Stimulated activated CD8-positive, alpha-beta memory T cell treated with anti-CD3 and anti-CD28 coated beads, Interleukin-4, amount 100 ng/mL, for 48 hours (primary cell): ENCODE measurements at places on chromosomes 7 and 10.

DNA sequence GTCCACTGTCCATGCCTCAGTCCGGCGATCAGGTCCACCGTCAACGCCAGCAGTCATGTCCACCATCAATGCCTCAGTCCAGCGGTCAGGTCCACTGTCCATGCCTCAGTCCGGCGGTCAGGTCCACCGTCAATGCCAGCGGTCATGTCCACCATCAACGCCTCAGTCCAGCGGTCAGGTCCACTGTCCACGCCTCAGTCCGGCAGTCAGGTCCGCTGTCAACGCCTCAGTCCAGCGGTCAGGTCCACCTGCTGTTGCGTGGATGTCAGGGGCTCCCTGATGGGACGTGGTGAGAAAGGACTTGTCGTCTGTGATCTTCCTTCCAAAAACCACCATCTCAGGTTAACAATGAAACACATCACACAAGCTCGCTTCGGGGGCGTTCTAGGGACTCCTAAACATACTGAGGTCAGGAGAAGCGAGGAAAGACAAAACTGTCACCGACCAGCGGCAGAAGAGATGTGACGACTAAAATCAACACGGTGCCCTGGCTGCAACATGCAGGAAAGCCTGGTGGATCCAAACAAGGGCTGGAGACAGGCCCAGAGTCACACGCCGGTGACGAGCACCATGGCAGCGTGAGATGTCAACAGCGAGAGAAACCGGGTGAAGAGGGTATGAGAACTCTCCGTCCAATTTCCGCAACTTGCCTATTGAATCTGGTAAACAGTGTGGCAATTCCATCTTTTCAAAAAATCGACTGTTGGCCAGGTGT is 264.2 kb downstream of the MAD1L1 start:
- DNase-seq: no peak

GRCh38 chr7:43647673-43648472 is 65.0 kb downstream of the STK17A start:
- peak; percentile 67 for DNase-seq

DNA sequence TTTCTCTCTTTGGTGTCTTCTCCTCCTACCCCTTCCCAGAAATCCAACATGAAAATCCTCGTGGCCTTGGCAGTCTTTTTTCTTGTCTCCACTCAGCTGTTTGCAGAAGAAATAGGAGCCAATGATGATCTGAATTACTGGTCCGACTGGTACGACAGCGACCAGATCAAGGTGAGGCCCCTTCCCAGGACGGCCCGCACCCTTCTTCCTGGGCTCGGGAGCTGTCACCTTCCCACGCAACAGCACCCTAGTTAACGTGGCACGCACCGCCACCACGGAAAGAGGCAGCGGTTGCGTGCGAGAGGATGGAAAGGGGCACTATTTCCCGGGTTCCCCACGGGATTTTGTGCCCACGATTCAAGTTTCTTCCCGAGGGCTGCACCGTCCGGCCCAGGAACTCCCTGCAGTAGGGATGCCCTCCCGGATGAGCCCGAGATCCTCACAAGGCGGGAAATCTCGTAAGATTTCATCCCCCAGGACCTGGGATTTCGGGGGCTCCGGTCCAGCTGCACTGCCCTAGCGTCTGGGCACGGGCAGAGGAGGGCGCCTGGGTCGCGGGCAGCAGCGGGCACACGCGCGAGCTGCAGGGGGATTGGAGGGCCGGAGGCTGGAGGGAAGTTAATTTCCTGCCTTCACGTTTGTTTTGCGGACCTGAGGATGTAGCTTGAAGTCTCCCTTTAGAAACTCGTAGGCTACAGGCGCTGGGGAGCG is 834 bp downstream of the TAC1 start:
- no peak for DNase-seq

GRCh38 chr7:37686556-37687345 is 3.2 kb downstream of the GPR141 start:
- DNase-seq: no peak

DNA sequence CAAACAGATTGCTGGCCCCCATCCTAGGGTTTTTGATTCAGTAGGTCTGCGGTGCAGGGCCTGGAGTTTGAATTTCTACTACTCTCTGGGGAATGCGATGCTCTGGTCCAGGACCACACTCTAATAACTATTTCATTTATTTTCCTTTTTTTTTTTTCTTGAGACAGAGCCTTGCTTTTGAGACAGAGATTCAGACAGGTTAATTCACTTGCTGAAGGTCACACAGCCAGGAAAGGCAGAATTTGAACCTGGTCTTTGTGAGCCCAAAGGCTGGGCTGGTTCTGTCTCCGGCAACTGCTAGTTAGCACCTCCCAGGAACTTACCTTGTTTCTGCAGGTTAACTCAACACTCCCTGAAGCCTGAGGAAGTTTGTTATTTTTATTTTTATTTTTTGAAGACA is 11.5 kb downstream of the SPACDR start:
- DNase-seq: no peak

GRCh38 chr10:105149371-105149891 is 508.3 kb downstream of the SORCS3 start:
- no peak for DNase-seq

- no peak for DNase-seq
These were observed 28.7 kb downstream of the WIPI2 start for GRCh38 chr7:5218564-5219360.

DNA sequence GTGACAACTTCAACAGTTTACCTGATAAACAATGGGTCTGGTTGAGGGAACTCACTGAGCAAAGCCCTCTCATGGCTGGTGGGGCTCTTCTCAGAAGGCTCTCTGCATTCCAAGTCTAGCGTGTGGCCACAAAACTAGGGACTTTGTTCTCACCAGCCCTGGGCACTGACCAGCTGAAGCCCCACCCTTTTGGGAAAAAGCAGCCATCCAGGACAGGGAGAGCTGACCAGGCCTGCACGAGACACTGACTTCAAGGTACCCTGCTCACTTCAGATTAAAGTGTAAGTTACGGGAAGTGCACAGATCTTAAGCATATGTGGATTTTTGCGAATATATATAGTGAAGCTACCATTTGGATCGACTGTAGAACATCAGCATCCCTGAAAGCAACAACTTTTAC is 67.4 kb upstream of the LRRC4 start:
- no peak for DNase-seq

DNA sequence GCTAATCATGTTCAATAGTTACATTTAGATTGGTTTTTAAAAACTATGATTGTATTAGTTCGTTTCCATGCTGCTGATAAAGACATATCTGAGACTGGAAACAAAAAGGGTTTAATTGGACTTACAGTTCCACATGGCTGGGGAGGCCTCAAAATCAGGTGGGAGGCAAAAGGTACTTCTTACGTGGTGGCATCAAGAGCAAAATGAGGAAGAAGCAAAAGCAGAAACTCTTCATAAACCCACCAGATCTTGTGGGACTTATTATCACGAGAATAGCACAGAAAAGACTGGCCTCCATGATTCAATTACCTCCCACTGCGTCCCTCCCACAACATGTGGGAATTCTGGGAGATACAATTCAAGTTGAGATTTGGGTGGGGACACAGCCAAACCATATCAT is 34.1 kb upstream of the CC2D2B start:
- no peak for DNase-seq

DNA sequence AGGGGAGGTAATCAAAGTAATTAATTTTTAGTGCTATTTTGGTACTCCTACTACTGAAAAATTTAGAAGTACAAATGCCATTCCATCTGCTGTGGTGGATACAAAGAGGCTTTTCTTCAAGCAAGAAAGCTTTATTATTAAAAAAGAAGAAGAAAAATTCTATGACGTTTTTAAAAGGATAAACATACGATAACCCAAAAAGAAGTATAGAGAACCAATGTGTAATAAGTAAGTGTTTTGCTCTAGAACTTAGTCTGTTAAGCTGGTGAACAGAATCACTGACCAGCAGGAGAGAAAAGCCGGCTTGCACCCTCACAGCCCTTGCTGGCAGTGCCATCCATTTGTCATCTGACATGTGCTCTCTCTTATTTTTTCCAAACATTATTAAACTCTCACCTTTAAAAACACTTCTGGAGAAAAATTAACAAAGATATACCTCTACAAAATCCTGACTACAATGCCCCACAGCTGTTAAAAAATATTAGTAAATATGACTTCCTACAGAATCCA is 81.5 kb downstream of the SRPK2 start:
- DNase-seq: no peak

GRCh38 chr10:17009212-17009700 is 120.4 kb downstream of the CUBN start:
- DNase-seq: no peak

GRCh38 chr7:132211971-132212370 is 364.3 kb downstream of the PLXNA4 start:
- DNase-seq: no peak

DNA sequence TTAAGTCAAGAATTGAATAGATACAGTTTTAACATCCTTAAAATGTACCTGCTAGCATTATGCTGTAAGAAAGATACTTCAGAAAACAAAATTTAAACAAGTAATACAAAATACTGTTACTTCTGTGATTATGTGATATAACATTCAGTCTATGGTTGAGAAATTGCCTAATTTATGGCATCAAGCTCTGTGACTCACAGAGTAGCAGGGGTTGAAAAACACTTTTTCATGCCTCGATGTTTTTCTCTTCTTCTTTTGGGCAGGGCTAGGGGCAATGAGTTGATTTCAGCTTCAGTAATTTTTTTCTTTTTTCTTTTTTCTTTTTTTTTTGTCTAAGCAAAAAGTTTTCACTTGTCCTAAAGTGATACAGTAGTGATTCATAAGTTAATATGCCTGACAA is 209.2 kb downstream of the MBL2 start:
- no peak for DNase-seq

- DNase-seq: no peak
These were observed 6.3 kb downstream of the HECTD2 start for GRCh38 chr10:91416339-91416855.

DNA sequence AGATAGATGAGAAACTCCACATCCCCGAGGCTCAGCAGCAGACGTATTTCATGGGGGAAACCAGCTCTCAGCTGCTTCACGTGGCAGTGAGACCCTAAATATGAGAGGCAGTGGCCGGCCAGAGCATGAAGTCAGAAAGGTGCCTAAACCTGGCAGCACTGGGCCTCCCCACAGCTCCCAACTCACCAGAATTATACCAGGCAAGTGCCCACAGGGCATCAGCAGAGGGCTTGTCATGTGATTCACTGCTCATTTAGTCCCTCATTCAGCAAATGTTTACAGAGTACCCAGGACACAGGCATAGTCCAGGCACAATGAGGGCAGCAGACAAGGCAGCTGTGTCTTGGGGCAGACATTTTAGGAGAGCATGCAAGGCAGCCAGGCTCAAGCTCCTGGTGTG is 212.6 kb downstream of the PTPRN2 start:
- DNase-seq: no peak

- no peak for DNase-seq
These were observed 258.0 kb upstream of the SP4 start for GRCh38 chr7:21169667-21170580.

DNA sequence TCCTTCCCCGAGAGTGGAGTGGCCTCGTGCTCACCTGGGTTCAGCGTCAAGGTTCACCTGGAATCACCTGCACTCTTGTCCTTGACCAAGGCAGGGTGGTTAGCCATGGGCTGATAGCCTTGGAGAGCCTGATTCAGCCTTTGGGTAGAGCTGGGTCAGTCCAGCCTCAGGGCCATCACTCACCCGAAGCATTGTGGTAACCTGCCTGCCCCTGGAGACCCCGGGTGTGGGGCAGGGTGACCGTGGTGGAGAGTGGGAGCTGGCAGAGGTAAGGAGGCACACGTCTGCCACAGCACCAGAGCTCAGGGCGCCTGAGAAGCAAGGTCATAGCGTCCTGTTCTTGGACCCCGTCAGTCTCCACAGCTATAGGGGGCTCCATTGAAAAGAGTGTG is 27.8 kb upstream of the WDFY4 start:
- no peak for DNase-seq

- DNase-seq: no peak
These were observed 321.4 kb upstream of the AOAH start for GRCh38 chr7:37045681-37046179.

DNA sequence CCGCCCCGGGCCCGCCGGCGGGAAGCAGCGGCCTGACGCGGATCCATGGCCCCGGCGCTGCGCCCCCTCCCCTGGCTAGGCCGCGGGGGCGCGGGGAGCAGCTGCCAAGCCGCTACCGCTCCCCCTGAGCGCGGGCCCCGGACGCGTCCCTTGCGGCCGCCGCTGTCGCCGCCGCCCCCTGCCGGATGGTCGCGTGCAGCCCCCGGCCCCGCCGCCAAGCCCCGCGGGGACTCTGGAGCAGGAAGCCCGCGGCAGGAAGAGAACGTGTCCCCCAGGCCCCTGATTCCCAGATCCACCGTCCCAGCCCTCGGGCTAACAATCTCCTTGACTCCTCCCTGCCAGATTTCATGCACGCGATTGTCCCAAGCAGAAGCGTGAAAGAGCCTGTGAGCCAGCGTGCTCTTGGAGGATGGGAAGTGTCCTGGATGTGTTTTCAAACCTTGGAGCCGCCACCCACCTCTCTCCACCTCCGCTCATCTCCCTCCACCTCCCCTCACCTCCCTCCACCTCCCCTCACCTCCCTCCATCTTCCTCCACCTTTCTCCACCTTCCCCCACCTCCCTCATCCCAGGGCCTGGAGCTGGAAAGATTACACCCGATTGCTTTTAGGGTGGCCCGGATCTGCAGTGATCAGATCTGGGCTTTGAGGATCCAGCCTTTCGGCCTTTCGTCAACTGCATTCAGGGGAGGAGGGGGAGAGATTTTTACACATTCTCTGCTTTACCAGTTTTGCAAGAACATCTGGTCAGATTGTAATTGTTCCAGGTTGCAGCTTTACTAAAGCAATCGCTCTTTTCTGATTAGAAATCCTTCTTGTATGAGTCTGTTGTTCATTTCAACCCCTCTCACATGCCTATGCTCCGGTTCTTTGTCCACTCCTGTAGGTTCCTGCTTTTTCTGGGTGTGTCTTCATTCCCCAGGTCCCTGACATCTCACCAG is 570 bp upstream of the PRTFDC1 start:
- DNase-seq: peak; percentile 59

DNA sequence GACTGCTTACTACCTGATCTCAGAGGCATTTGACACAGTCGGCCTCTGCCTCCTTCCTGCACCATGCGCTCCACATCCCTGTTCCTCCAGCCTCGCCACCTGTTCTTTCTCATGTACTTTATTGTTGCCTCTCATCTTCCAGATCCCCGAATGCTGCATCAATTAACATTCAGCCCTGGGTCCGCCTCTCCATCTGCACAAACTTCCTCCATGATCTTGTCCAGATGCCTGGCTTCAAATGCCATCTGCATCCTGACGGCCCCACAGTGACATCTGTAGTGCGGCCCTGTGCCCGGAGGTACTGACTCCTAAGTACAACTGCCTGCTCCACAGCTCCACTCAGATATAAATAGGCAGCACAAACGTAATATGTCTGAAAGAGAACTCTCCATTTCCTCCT is 51.2 kb upstream of the STK17A start:
- DNase-seq: no peak

- DNase-seq: no peak
These were observed 105.5 kb upstream of the MKLN1 start for GRCh38 chr7:131222171-131222570.

DNA sequence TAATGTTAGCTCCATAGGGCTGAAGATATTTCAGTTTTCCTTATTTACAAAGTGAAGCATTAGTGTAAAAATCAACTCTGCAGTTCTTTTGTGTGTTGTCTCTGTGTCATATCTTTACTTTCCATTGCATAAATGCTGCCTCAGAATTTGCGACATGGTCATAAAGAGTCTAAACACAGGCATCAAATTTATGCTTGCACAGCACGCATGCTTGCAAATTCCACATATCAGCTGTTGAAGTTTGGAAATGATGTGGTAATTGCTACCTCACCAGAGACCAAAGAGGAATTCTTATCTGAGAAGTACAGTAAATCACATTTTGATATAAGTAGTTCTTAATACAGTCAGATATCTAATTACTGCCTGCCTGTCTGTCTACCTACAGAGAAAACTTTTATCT is 348.2 kb upstream of the GRM3 start:
- DNase-seq: no peak
